ENCODE measurements at places on chromosomes 3 and 15. TPM values are rescaled to one million over a fixed set of nuclear protein-coding genes. Genes with fewer than 3 reads are reported as not detected.

TMEM40 gene
- total RNA-seq = 63.3 TPM

DNA sequence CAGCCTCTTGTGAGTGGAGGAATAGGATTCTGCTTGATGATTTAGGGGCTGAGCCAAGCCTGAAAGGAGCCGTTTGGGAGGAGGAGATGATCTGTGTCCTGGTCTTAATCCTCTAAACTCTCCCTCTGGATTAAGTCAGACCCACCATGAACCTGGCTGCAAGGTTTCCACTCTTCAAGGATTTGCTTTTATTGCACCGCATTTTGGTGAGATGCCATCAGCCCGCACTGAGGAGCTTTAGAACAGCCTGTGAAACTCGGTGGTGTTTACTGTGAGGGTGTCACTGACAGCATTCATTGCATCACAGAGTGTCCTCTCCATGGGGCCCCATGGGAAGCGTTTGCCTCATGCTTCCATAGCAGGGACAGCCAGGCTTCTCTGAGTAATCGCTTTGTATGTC, 59.2 kb downstream of the EPHB1 start:
- no peak for DNase-seq

DNA sequence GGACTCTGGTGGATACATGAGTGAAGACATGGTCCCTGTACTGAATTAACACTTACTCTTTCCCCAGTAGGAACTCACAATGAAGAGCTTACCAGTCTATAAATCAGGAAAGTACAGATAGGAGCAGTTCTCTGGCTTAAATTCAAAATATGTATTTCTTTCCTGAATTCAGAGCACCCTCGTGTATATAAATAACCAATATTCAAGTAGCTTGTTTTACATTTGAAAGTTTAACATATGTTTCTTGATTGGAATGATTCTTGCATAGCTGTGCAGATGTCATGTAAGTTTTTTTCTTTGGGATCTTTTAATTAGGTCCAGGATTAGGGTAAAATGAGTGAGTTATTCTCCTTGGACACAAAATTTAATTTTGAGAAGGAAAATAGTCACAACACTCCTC, 14.8 kb upstream of the TMPRSS7 start:
- DNase-seq = no peak

GOLGA6L7 gene
- not detected for total RNA-seq

- no peak for DNase-seq
Measured at GRCh38 chr3:193033226-193033780, 115.6 kb upstream of the MB21D2 start.

DNA sequence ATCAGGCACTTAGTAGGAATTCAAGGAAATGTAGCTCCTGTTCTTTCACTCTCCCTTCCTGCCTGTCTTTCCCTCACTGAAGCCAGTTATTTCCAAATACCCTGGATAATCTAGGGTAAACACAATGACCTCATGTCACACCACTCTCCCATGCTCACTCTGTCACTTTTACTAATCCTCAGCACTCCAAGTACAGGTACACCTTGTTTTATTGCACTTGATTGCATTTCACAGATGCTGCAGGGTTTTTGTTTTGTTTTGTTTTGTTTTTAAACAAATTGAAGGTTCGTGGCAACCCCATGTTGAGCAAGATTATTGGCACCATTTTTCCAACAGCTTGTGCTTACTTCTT, 40.8 kb downstream of the PPM1L start:
- no peak for DNase-seq

MUC13 gene
- total RNA-seq = not detected

GPR149 gene
- total RNA-seq = not detected

DNA sequence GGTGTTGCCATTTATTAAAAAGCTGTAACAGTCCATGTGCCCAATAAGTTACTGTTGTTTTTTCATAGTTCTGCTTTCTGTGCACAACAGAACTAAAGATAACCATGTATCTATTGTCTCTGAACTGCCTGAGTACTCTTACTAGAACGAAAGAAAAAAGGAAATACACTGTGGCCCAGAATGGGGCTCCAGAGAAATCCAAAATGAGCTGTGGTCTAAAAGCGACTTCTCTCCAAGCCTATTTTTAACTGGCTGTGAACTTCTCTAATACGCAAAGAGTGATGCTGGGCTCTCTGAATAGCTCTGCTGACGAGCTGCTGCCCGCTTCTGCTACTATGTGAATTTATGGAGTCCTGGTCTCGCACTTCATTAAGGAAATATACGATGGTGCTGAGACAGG, 56.2 kb upstream of the LPP start:
- no peak for DNase-seq

DNA sequence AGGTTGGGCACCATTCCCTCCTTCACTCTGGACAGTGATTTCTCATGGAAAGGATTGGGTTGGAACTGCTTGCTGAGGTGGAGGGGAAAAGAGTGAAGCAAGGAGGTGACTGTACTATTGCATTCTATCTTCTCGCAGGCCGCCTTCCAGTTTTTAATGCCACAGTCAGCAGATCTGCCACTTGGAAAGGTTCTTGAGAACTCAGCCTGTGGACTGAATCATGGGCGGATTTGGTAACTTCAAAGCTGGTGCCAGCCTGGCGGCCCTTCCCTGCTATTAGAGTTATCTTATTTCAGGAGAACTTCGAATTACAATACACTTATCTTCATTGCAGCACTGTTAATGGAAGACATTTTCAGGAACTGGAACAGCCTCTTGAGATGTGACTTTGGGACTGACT, 23.1 kb upstream of the SLC28A2 start:
- no peak for DNase-seq

SCN11A gene
- total RNA-seq = 34.5 TPM

DNA sequence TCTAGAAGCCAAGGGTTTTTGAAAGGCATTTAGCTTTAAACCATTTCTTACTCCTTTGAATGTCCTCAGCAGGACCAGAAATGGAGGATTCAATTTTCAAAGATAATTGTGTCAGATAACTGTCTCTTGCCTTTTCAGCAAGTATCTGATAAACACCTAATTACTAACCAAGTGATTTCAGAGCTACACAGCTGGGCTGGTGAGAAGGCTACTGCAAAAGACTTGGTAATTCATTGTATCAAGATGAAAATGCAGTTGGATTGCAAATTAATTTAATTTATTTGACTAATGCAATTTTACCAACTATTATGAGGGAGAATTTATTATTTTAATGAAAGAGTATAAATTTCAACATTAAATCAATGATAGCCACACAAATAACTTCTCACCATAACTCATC, 165.4 kb downstream of the ROBO1 start:
- no peak for DNase-seq

GRCh38 chr15:60744826-60745460, 266.0 kb upstream of the ICE2 start:
- no peak for DNase-seq

GRCh38 chr15:53586799-53587198, 172.7 kb downstream of the WDR72 start:
- DNase-seq = no peak

DNA sequence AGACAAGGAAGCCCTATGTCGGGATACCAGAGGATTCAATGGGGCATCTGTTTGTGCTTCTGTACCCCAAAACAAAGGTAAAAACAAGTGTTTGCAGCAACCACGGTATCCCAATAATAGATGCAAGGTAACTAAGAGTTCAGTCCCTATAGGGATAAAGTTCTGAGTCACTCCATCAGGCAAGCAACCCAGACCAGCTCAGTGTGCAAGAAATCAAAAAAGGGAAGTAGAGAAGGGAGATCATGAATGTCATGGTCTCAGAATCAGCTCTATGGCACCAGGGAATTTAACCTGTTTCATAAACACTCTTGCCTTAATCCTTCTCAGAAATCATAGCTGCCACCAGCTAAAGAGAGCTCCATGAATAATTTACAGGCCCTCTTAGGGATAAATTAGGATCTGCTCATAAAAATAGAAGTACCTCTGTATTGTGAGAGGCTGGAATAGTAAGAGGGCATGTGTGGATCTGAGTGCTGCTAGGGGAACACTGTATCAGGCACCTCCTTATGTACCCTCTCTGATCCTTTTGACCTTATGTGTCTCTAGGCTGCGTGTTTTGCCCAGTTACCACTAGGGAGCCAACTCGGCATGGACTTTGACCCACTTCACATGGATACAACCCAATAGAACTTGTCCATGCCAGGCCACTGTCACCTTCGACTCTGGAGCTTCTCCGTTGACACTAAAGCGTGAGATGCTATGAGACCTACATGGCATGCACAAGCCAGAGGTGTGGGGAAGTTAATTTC, 754.6 kb downstream of the AGBL1 start:
- DNase-seq = no peak

DNA sequence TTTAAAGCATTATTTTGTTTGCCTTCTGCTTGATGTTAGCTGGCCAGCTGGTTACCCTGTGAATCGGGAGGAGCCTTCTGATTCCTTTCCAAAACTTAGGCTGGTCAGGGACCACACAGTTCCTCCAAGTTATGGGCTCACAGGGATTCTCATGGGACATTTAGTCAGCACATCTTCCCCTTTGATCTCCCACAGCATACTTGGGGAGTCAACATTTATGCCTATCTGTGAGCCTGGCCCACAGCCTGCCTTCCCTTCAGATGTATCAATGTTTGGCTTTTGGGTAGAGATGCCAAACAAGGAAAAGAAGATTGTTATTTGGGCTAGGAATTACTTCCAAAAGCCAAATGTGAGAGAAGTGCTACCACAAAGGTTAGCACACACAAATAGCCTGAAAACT, 32.6 kb upstream of the DCP1A start:
- no peak for DNase-seq

ZNF620 gene
- total RNA-seq = 5.4 TPM

EPB42 gene
- total RNA-seq = not detected

- no peak for DNase-seq
Measured at GRCh38 chr3:123267821-123268220, 66.1 kb downstream of the SEC22A start.

DNA sequence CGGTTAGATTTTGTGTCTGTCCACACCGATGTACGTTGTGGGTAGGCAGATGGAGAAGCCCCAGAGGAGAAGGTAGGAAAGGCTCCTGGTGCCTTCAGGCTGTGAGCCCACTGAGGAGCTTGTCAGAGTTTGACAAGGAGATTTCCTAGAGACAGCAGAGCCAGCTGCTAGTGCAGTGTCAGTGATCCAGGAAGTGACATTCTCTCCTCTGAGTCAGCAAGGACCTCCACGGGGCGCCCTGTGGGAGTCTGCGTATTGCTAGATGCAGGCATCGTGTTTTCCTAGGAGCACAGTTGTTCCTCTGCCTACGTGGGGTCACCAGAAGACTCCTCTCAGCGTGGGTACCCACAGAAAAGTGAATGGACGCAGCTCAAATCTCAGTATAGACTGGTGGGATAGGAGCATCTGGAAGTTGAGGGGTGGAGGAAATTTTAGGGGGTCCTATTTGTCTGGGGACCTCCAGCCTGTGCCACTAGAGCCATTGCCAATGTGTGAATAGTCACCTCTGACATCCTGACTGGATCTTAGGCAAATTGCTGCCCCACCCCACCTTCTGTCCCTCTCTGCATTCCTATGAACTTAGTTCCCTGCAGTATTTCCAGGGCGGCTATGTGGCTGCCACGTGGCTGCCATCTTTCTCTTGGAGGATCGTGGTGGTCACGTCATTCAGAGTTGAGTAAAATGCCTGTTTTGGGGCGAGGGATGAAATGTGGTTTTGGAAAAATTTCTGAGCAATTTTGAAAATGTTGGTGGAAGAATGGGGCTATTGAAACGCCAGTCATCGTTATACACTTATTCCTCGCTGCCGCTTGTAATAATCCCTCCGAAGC, 84.8 kb upstream of the KLHL25 start:
- no peak for DNase-seq

DNA sequence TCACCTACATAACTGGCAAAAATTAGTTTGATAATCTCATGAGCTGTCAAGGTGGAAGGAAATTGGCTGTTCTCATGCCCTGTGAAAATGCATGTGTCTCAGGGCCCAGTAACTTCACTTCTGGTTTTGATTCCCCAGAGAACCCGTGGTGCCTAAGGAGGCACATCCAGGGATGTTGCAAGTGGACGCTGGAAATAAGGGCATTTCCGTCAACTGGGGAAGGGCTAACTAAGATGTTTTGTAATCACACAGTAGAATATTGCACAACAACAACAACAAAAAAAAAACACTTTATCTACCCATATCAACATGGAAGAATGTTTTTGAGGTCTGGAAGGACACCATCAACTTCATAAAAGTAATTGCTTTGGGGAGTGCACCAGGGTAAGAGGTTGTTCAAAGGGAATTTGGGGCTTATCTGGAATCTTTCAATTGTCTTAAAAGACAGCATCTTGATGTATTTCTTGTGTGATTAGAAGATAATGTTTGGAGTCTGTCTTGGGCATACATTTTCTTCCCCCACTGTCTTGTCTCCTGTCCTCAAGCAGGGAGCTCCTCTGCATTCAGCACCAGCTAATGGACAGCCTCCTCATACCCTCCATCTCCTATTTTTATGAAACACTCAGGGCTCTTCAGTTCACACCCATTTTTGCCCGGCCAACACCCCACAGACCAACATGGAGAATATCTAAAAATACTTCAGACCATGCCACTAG, 37.2 kb upstream of the PRR20G start:
- DNase-seq = no peak

All from ureter (tissue), 1 donor.